ENCODE measurements at places on chromosomes 3 and 15.
A peak's percentile ranks its signal among the peaks of the same experiment; 100 is the strongest.

- DNase-seq, result no peak
These were observed 48.6 kb downstream of the SLC12A8 start for GRCh38 chr3:125163739-125164601.

GRCh38 chr15:52121896-52122295 lies 9.3 kb upstream of the BCL2L10 start:
- DNase-seq, result no peak

- no peak for DNase-seq
These were observed 34.2 kb upstream of the UMPS start for GRCh38 chr3:124696006-124696405.

DNA sequence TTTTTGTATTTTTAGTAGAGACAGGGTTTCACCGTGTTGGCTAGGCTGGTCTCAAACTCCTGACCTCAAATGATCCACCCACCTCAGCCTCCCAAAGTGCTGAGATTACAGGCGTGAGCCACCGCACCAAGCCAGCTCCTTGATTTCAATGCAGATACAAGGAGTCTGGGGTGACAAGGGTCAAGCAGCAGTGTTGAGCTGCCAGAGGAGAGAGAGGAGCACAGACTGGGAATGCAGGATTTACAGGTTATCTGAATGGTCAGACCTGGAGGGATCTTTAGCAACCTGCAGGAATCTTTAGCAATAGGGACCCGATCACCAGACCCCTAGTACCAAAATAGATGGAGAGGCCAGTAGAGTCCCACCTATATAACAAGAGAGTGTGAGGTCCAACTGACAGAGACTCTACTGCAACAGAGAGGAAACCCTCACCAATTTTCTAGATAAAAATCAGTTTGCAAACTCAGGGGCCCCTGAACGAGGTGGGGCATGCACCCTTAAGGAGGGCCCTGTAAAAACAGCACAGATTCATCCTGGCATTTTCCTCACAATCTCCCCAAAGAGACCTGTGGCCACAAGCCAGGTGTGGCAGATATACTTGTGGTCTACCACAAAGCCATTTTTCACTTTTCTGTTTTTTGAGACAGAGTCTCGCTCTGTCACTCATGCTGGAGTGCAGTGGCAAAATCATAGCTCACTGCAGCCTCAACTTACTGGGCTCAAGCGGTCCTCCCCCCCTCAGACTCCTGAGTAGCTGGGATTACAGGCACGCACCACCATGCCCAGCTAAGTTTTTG lies 10.7 kb upstream of the SHISA5 start:
- no peak for DNase-seq

GRCh38 chr3:134397755-134398154 lies 23.5 kb upstream of the AMOTL2 start:
- DNase-seq, result no peak

DNA sequence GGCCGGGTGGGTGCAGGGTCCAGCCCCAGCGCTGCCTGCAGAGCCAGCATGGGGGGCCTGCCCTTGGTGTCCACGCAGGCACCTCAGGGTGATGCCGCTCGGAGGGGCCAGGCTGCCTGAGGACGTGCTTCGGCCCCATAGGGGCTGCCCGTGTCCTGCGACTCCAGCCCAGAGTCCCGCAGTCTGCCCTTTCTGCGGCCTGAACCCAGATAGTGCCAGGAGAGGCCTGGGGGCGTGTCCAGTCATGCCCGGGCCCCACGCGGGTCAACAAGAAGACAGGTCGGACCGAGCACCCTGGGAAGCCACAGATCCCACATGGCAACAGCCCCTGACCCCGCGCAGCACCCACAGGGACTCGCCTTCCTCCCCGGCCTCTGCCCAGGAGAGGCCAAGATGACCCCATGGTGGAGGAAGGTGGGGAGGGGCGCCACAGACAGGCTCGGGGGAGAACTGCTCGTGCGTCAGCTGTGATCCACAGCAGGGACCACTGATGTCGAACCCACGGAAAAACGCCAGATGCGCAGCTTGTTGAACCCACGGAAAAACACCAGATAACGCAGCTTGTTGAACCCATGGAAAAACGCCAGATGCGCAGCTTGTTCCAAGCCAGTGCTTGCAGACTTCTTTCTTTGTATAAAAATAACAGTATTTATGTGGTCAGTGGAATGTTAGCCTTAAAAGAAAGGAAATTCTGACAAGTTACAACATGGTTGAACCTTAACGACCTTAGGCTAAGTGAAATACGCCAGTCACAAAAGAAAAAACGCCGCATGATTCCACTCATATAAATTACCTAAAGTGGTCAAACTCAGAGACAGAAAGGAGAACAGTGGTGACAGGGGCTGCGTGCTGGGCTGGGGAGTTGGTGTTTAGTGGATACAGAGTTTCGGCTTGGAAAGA lies 28.5 kb downstream of the CYFIP1 start:
- DNase-seq, result no peak

DNA sequence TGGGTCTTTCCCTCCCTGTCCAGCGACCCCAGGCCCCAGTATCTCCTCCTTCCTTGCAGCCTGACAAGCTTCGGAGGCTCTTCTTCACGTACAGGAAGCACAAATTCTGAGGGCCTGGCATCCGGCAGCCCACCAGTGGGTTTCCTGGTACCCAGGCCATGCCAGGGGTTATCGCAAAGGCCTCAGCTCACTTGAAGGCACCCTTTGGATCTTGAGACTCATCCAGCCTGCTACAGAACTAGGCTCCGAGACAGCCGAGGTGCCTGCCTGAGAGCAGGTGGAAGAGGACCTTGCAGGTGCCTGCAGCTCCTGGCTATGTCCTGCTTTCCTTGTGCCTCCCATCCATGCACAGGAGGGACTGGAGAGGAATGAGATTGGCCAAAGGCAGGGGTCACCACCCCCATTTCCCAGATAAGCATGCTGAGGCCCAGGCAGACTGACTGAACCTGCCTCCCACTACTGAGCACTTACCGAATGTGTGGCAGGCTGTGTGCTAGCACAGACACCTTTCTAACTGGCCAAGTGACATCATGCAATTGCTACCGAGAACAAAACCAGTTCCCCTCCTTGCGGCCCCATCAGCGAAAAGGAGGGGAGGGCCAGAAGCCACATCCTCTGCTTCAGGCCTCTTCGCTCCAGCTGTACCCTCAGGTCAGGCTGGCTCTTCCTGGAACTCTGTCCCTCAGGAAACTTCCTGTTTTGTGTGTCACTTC lies 11.2 kb downstream of the SH2D7 start:
- peak; percentile 83 for DNase-seq

DNA sequence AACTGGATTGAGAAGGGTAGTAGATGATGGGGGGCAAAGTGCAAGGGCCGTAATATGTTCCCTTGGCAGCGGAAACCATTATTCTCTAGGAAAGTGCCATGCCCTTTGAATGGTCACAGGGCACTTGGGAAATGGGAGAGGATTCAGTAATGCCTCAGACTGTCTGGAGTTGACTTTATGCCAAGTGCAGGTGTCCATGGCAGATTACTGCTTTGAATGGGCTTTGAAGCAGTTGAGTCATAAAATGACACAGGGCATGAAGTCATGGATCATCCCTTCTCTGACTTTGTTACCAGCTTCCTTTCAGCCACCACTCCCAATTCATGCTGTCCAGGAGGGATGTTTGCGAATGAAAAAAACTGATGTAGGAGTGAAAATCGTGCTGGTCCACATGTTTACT lies 20.1 kb downstream of the AADACL2 start:
- DNase-seq, result no peak

- DNase-seq, result no peak
These were observed 275.2 kb downstream of the SHQ1 start for GRCh38 chr3:72573051-72573450.

DNA sequence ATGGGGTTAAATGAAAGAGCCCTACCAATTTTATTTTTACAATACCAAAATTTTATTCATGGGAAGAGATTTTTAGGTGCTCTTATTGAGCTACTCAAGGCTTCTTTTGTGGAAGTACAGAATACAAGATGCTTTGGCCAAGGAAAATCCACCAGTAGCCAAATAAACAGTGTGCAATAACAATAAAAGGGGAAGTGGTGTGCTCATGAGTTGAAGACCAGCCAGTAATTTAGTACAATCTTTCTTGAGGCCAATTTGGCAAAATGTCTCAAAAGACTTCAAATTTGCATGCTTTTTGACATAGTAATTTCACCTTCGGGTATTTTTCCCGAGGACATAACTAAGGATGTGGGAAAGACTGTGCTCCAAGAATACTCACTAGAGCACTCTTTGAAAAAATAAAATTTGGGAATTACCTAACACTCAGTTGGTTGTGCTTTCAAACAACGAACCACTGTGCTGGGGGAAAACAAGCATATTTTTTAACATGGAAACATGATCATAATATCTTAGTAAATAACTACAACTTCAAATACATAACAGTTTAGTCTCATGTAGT lies 294.0 kb downstream of the DIPK2A start:
- DNase-seq, result no peak

DNA sequence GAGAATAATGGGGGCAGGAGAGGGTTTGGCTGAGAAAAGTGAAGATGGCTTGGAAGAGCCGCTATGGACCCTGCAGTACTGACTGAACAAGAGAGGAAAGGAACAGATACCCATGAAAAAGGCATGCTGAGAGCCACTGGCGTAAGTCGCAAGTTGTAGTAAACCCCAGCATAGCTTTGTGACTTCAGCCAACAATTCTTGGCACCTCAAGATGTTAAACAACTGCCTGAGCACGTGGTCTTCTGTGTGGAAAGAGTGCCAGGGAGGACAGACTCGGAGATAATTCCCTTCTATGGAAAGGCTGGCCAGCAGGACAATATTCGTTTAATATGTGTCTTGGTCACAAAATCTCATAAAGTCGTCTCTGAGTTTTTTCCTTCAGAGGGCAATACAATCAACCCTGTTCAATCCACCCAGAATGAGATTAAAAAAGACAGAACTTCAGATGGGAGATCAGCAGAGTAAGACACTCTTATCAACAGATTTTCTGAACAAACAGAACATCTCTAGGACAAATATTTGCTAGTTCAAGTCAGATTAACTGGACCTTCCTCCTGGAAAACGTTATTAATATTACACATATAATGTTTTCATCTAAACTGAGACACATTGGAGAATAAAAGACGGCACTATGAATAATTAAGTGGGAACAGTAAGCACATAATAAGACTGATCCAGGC lies 49.2 kb downstream of the NEK10 start:
- DNase-seq, result no peak

DNA sequence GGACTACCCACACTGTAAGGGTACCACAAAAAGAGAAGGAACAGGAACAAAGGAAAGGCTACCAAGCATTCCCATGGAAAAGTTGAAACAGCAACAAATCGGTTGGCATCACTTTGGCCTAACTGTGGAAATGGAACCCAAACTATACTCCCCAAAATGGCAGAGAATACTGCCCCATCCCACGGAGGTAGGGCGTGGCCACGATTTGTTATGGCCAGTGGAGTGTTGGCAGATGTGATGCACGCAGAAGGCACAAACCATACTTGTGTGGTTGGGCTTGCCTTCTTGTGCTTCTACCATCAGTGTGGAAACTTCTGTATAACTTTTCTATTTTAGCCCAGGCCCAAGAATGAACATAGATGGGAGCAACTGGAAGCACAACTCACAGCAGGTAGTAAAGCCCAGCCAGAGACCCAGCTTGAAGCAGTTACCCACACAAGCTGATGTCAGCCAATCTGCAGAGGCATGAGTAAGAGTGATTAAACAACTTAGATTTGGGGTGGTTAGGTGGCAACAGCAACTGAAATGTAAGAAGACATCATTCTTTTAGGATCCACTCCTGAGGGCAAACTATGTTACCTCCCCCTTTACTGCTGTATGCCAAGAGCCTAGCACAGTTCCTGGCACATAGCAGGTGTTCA lies 64.1 kb downstream of the BTD start:
- no peak for DNase-seq

DNA sequence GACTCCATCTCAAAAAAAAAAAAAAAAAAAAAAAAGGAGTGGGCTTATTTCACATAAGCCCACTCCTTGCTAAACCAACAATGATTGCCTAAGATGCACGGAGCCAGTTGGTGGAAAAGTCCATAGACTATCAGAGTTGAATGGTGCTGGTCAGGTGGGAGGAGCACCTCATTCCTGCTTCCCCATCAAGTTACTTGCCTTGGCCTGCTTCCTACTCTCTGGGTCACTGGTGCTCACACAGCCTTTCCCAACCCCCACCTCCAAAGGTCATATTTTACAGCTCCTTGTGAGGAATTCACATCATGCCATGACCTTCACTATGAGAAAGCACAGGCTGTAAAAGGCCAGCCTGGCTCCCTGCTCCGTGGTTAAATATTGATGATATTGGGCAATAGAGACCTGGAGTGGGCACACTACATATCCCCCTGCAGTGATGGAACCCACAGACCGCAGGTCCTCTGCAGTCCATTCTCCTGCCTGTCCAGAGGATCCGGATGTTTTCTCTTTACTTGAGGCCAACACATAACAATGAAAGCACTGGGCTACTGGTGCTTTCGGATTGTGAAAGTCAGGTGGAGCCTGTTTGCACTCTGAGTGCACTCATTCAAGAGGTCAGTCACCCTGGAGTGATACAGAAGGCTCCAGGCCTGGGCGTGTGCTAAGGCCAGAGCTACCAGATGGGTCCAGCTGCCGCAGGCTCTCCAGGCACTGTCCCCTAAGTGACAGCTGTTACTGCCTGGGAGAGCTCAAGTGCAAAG lies at the start of gene SLC51B:
Gene SLC51B (plus strand): TSS at position 664 of the 758 bp plus-strand sequence. CDS start 4,618 bp downstream, outside the sequence.
- no peak for DNase-seq

GRCh38 chr3:174253940-174254339 lies 605.2 kb upstream of the NAALADL2 start:
- no peak for DNase-seq

DNA sequence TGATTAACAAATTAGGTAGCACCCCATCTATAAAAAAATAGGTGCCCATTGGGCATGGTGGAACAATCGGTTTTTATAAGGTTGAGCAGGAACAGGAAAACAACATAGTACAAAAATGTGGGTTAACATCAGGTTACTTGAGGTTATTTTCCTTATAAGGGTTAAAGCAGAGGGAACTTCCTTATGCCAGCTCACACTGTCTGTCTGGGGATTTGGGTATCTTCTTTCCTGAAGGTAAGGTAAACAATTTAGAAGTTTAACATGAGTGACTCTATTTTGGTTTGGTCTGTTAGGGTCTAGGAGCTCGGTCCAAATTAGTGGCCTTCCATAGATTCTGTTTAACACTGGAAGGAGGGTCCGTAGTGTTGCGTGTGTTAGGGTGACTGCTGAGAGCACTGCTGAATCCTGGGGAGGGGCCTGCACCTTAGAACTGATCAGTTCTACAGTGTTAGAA lies 14.7 kb downstream of the CHD2 start:
- DNase-seq, result no peak

- DNase-seq, result no peak
These were observed 34.6 kb downstream of the FGD5 start for GRCh38 chr3:14853271-14853951.

- no peak for DNase-seq
These were observed 12.7 kb upstream of the PXYLP1 start for GRCh38 chr3:141218926-141219325.

GRCh38 chr3:151146071-151146730 lies 56.8 kb downstream of the GPR171 start:
- DNase-seq, result peak; percentile 73
